Memory B cell (primary cell): ENCODE measurements at places on chromosomes 3 and 15.
A peak's percentile ranks its signal among the peaks of the same experiment; 100 is the strongest.

DNA sequence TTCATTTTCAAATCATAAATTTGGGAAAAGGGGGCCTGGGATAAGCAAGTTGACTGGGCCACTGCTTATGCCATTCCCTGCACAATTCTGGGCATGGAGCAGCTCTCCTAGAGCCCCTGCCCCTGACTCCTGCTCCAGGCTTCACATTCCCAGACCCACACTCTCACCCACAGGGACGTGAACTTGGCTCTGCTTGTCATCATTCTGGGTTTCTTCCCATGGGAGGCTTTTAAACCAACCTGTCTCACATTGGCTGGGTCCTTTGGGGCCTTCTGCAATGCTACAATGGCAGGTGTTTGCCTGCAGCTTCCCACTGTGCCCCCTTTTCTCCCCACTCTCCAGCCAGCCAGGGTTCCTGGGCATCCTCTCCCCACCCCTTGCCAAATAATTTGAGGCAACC, 49.1 kb downstream of the CYP19A1 start:
- H3K27me3 ChIP-seq: peaks cover 7% of the 10 kb centered on the region
- H3K4me3 ChIP-seq: no peak overlapping the region
- peaks cover 5% of the 10 kb centered on the region for H3K4me1 ChIP-seq
- no peak overlapping the region for H3K27ac ChIP-seq
- H3K36me3 ChIP-seq: no peaks in the 10 kb centered on the region

DNA sequence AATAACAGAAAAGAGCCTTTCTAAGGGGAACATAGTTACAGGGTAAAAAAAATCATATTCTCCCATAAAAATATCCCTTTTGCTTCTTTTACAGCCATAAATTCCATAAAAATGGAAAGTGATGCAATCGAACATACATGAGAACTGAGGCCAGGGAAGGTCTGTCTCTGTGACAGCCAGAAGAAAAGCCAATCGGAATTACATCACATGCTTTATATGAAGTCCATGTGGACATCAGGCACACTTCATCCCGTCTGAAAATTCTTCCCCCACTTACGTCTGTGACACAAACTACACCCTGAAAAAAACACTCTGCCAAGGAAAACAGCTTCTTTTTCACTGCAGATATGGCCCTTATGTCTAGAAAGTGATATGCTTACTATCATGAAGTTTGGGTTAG, 323.5 kb downstream of the ERC2 start:
- H3K27ac ChIP-seq: no peak overlapping the region
- H3K4me1 ChIP-seq: no peaks in the 10 kb centered on the region
- H3K4me3 ChIP-seq: no peak overlapping the region
- H3K27me3 ChIP-seq: peaks cover 6% of the 10 kb centered on the region
- DNase-seq: no peak
- no peaks in the 10 kb centered on the region for H3K36me3 ChIP-seq

- no peaks in the 10 kb centered on the region for H3K36me3 ChIP-seq
- no peak for DNase-seq
- H3K4me3 ChIP-seq: no peak overlapping the region
Observed at GRCh38 chr15:90650956-90651689, 66.0 kb upstream of the BLM start.

- no peak overlapping the region for H3K27ac ChIP-seq
- peaks cover 1% of the 10 kb centered on the region for H3K27me3 ChIP-seq
- H3K4me1 ChIP-seq: no peaks in the 10 kb centered on the region
- DNase-seq: no peak
- H3K36me3 ChIP-seq: no peaks in the 10 kb centered on the region
Observed at GRCh38 chr3:55127565-55127964, 199.7 kb upstream of the LRTM1 start.

- H3K36me3 ChIP-seq: no peaks in the 10 kb centered on the region
- H3K4me3 ChIP-seq: no peak overlapping the region
- no peak for DNase-seq
- H3K27me3 ChIP-seq: peaks cover 1% of the 10 kb centered on the region
Observed at GRCh38 chr15:86644339-86644738, 564.7 kb downstream of the AGBL1 start.

DNA sequence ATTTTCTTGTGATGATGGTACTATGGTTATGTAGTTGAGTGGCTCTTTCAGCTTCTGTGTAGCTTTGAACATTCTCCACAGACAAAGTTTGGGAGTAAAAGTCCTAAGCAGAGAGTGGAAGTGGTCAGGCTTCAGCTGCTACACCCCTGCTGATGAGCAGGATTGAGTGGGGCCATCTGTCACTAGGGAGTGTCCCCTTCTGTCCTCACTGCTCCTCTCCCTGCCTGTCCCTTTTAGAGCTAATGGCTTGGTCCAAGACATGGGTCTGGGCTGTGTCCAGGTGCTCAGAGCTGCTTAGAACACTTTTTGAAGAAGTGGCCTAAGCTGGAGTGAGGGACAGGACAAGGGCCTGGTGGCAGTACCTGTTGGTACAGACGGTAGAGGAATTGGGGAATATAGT, 15.1 kb downstream of the MYZAP start:
- H3K36me3 ChIP-seq: no peaks in the 10 kb centered on the region
- no peak for DNase-seq
- no peak overlapping the region for H3K27ac ChIP-seq
- H3K4me1 ChIP-seq: no peaks in the 10 kb centered on the region

GRCh38 chr3:184241141-184241446, 7.7 kb downstream of the ALG3 start:
- H3K27ac ChIP-seq: no peak overlapping the region
- peaks cover 30% of the 10 kb centered on the region for H3K36me3 ChIP-seq
- H3K4me3 ChIP-seq: no peak overlapping the region
- H3K27me3 ChIP-seq: peaks cover 2% of the 10 kb centered on the region
- DNase-seq: no peak

DNA sequence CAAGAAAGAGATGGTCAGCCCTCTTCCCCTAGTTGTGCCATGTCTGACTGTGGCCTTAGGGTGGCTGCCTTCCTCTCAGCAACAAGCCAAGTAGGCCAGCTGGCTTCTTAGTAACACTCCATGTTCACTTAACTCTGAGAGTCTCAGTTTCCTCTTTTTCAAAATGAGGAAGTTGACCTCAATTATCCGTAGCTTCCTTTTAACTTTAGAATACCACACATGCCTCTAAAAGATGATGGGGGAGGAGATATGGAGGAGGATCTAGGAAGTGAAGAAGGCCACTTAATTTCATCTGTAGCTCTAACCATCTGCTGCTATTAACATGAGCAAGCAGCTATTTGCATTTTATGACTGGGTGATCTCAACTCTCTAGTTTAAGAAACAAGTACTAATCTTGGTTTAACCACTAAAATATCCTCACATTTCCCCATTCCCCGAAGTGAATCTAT, 32.9 kb downstream of the CD200R1L start:
- DNase-seq: peak; percentile 30
- no peaks in the 10 kb centered on the region for H3K36me3 ChIP-seq
- peaks cover 25% of the 10 kb centered on the region for H3K4me1 ChIP-seq
- H3K27ac ChIP-seq: peak overlapping the region; percentile 81

- no peak overlapping the region for H3K27ac ChIP-seq
- no peak overlapping the region for H3K4me3 ChIP-seq
- no peak for DNase-seq
- no peaks in the 10 kb centered on the region for H3K36me3 ChIP-seq
- H3K27me3 ChIP-seq: peaks cover 5% of the 10 kb centered on the region
Observed at GRCh38 chr3:60599586-60599985, 651.7 kb downstream of the FHIT start.

GRCh38 chr15:78768096-78768495, 43.2 kb downstream of the ADAMTS7 start:
- no peak for DNase-seq
- no peaks in the 10 kb centered on the region for H3K36me3 ChIP-seq
- H3K27me3 ChIP-seq: peaks cover 3% of the 10 kb centered on the region
- H3K27ac ChIP-seq: no peak overlapping the region
- peaks cover 12% of the 10 kb centered on the region for H3K4me1 ChIP-seq

DNA sequence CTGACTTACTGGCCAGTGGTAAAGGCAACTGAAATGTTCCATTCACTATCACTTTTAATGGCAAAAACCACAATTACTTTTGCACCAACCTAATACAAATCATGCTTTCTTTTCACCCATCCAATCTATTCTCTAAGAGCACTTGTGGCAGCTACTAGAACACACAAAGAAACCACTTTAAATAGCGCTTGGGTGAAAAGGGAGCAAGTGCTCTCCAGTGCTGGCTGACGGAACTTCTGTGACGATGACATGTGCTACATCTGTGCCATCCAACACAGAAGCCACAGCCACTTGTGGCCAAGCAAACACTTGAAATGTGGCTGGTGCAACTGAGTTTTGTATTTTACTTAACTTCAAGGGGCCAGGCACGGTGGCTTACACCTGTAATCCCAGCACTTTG, 18.9 kb downstream of the SH3BP5 start:
- H3K4me3 ChIP-seq: no peak overlapping the region
- DNase-seq: no peak
- no peaks in the 10 kb centered on the region for H3K27me3 ChIP-seq
- peaks cover 57% of the 10 kb centered on the region for H3K4me1 ChIP-seq

DNA sequence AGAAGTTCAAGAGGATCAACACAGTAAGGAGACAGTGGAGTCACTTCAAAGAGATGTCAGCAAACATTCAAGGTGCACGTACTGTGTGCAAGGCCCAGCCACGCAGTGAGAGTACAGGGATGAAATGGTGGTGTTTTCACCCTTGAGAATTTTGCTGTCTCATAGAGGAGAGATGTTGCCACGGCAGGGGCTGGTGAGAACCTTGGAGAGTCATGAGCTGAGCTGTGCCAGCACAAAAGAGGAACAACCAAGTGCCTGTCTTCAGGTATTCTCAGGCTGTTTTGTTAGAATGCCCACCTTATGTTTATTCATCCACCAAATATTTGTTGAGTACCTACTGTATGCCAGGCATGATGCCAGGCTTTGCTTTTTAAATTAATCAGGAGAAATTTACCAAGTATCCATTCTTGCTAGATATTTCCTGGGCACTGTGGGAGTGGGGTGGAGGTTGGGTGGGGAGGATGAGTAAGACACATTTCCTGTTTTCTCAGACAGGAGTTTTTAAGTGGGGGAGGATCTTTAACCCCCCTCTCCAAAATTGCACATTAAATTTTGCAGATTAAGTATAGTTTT, 72.6 kb downstream of the SLC6A11 start:
- no peak for DNase-seq
- no peaks in the 10 kb centered on the region for H3K4me1 ChIP-seq
- no peaks in the 10 kb centered on the region for H3K36me3 ChIP-seq

DNA sequence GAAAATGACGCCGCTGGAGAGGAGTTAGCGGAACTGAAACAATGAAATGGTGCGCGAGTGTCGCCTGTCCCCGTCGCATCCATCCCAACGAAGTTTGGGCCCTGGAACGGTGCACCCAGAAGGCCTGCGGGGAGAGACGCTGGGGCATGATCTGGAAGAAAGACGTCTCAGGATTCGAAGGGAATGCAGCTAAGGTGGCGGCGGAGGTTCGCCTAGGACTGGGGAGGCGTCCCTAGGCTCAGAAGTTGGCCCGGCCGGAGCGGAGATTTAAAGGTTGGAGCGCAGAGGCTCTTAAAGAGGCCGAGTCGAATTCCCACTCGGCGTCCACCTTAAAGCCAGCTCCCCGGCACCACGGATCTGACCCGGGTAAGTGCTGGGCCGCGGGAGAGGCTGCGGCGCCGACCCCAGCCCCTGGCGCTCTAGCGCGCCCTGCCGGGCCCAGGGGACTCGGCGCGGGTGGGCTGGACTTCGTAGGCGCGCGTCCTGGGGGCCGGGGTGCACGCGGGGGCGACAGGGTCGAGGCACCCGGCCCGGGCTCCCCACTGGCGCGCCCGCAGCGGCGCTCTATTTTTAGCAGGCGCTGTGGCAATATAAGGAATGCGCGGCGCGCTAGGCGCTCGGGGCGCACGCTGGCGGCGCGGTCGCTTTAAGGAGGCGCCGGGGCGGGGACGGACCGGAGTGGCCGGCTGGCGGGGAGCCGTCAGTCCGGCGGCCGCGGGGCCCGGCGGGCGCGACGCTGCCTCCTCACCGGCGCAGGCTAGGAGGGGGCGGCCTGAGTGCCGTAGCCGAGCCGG, at the start of gene MRAS:
Gene MRAS, plus strand, starts transcription at position 620 of the 794 bp plus-strand sequence. CDS start 24,305 bp downstream, outside the sequence.
- no peak for DNase-seq
- no peaks in the 10 kb centered on the region for H3K36me3 ChIP-seq
- no peak within 1 kb of the TSS for H3K27ac ChIP-seq
- H3K4me3 ChIP-seq: peak within 1 kb of the TSS; percentile 85

DNA sequence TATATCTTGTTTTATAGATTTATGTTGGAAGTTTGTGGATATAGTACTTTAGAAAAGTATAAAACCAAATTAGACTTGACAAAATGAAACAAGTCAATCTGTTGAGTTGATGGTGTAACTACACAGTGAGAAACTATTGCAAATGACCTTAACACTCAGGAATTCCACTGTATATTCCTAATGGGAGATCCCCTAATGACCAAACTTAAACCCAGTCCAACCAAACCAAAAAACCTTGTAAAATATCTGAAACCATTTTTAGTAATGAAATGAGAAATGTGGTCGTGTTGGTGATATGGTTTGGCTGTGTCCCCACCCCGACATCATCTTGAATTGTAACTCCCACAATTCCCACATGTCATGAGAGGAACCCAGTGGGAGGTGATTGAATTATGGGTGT, 31.9 kb upstream of the ATP13A3 start:
- no peak for DNase-seq
- no peak overlapping the region for H3K4me3 ChIP-seq
- H3K4me1 ChIP-seq: peaks cover 9% of the 10 kb centered on the region
- H3K27ac ChIP-seq: no peak overlapping the region
- peaks cover 13% of the 10 kb centered on the region for H3K27me3 ChIP-seq
- H3K36me3 ChIP-seq: no peaks in the 10 kb centered on the region

- no peak overlapping the region for H3K4me3 ChIP-seq
- H3K4me1 ChIP-seq: peaks cover 12% of the 10 kb centered on the region
- H3K36me3 ChIP-seq: peaks cover 2% of the 10 kb centered on the region
Observed at GRCh38 chr3:161310649-161311423, 60.5 kb downstream of the SPTSSB start.

DNA sequence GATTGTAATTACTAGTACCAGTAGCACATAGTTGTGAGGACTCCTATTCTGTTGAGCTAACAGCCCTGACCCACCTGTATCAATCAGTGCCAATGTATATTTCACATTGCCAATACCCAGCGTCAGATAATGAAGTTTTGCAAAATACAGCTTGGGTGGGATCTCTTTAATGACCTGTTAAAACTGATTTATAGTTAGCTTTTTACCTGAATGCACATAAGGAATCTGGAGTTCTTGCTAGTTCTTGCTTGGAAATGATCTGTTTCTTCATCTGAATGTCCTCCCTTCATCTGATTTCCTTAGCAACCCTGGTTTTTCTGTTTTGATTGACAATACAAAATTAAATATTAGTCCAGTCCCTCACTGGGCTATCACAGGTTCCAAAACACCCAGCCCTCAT, 62.8 kb downstream of the LIPC start:
- H3K27me3 ChIP-seq: peaks cover 5% of the 10 kb centered on the region
- no peak for DNase-seq
- no peaks in the 10 kb centered on the region for H3K36me3 ChIP-seq
- H3K27ac ChIP-seq: no peak overlapping the region
- H3K4me3 ChIP-seq: no peak overlapping the region
- no peaks in the 10 kb centered on the region for H3K4me1 ChIP-seq

GRCh38 chr15:78633348-78633747, 7.7 kb downstream of the CHRNB4 start:
- peaks cover 6% of the 10 kb centered on the region for H3K36me3 ChIP-seq
- DNase-seq: no peak
- H3K4me3 ChIP-seq: no peak overlapping the region
- H3K27ac ChIP-seq: no peak overlapping the region
- H3K27me3 ChIP-seq: peaks cover 27% of the 10 kb centered on the region
